SIG-M5 (cell line): ENCODE measurements at places on chromosomes 13 and 19.
A peak's percentile ranks its signal among the peaks of the same experiment; 100 is the strongest.

DNA sequence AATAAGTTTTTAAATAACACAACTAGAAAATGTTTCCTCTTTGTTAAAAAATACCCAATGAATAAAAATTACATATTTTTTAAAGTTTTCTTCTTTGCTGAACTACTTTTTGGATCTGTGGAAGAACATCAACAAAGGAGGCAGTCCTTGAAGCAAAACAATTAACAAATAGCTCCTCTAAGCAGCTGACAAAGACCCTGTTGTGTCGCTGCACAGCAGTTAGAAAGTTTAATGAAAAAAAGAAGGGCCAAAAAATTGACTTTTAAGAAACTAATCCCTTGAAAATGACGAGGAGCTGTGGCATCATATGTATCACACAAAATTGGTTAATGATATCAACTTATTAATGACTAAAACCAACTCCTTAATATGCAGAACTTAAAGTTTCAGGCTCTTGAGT, 72.1 kb downstream of the SLITRK1 start:
- DNase-seq = no peak

DNA sequence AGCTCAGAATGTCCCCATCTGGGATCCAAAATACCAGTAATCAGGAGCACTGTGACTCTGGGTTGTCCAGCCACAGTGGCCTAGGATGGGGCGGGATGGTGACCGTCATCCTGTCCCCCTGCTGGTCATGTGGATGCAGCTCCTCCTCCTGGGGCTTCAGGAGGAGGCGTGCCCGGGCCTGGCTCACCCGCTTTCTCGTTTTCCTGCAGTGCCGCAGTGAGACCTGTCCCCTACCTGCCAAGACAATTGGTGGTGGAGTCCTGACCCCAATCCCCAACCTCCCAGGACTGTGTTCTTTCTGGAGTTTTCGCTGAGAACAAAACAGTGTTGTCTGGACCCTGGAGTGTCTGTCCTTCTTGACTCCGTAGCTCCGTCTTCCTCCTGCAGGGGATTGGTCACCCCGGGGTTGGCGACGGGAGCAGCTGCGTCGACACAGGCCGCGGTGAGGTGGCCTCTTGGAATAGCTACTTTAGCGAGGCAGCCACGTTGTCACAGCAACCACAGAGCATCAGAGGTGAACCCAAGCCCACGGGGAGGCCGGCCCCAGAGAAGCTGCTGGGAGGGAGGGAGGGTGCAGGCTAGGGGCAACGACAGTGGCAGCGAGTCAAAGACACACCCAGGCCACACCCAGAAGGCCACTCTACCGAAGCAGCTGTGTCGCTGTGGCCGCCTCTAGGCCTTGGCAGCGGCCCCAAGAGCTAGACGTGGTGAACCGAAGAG, 10.2 kb upstream of the EMC10 start:
- no peak for DNase-seq

GRCh38 chr19:18319591-18320135, 3.2 kb downstream of the LSM4 start:
- DNase-seq = no peak

DNA sequence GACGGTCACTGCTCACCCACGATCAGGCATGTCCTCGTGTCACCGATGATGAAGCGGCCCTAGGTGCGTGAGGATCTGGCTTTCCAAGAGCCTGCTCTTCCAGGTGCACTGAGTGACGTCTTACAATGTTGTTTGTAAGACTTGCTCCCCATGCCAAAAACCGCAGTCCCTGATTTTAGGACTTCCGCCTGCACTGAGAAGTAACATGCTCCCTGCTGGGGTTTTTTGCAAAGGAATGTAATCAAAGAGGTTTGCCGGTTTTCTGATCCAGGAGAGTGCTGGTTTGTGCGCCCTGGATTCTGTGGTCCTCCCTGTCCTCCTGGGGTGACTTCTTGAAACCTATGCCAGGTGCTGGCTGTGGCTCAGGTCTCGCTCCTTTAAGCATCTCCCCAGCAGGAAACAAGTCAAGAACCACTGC, 38.8 kb downstream of the MYO9B start:
- no peak for DNase-seq

GRCh38 chr19:28257396-28257795, 955.6 kb downstream of the UQCRFS1 start:
- no peak for DNase-seq

GRCh38 chr19:56976995-56977906, 136.7 kb upstream of the PEG3 start:
- no peak for DNase-seq

DNA sequence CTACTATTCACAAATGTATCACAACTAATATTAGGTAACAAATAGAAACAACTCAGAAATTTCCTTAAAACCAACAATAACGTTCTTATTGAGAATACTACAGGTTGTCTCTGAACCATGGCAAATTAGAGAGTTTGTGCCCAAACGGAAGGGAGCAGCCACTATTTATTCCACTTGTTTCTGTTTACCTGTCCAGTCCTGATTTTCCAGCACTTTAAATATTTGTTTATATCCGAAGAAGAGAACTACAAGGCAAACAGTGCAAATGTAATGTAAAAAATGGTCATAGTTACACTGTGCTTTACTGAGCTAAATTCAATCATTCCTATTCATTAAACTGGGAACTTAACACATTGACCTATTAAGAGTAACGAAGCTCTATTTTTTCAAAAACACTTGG, 9.2 kb downstream of the SUCLA2 start:
- DNase-seq = no peak

- no peak for DNase-seq
Measured at GRCh38 chr13:109235901-109236300, 550.5 kb downstream of the IRS2 start.

DNA sequence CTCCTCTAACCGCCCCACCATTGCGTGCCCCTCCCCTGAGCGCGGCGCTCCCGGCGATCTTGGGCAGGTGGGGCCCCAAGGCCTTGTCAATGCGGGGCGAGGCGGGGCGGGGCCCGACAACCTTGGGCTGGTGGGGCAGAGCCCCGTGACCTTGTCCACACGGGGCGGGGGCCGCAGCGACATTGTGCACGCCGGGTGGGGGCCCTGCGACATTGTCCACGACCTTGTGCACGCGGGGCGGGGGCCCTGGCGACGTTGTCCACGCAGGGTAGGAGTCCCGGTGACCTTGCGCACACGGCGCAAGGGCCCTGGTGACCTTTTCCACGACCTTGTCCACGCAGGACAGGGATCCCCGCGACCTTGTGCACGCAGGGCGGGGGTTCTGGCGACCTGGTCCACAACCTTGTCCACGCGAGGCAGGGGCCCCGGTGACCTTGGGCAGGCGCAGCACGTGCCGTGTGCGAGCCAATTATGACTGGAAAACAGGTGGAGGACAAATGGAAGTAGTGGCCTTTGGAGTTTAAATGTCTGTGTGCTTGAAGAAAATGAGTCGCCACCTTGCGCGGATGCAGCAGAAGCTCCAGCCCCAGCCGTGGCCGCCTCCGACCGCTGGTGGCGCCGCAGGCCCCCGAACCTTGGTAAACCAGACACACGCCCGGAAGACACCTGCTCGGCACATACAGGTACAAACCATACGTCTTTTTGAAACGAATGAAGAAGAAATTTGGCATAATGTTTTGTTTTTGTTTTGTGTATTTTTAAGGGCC, 62.6 kb downstream of the LATS2 start:
- no peak for DNase-seq

DNA sequence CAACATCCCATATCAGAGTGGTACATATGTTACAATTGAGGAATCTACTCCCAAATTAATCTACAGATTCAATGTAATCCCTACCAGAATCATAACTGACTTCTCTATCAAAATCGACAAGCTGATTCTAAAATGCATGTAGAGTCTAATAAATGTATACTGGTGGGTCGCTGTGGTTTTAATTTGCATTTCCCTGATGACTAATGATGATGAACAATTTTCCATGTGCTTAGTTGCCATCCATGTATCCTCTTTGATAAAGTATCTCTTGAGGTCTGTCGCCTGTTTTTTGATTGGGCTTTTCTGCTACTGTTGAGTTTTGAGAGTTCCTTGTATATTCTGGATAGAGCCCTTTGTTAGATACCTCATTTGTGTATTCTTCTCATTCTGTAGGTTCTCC, 43.8 kb downstream of the KLF12 start:
- DNase-seq = no peak

DNA sequence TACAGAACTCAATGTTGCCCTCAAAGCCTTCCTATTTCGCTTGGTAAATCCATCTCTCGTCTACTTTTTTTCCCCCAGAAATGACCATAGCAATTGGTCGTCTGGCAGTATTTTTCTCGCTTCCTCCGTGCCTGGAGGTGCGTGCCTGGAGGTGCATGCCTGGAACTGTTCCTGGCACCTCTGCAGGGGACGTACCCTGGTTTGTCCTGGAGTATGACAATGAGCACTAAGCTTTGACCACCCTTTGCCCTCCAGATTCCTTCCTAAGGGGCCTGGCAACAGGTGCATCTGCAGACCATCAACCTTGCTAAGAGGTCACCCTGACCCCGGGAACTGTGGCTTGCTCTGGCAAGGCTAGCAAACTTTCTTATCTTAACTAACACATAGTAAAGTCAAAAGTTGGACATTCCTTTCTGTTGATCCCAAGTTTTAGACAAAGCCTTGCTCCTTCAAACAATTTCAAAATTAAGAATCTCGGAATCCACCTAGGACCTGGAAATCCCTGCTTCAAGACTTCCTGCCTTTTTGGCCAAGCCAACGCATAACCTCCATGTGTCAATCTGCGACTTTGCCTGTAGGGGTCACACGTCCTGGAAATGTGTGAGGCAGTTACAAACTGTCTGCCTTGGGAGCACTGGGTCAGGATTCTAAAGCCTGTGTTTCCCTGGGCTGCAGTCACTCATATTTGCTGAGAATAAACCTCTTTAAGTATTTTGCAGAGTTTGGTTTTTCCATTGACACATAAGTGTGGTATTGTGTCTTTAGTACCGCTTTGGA, 28.8 kb upstream of the TUBGCP3 start:
- no peak for DNase-seq

GRCh38 chr13:27497563-27498230, 47.3 kb upstream of the MTIF3 start:
- no peak for DNase-seq

DNA sequence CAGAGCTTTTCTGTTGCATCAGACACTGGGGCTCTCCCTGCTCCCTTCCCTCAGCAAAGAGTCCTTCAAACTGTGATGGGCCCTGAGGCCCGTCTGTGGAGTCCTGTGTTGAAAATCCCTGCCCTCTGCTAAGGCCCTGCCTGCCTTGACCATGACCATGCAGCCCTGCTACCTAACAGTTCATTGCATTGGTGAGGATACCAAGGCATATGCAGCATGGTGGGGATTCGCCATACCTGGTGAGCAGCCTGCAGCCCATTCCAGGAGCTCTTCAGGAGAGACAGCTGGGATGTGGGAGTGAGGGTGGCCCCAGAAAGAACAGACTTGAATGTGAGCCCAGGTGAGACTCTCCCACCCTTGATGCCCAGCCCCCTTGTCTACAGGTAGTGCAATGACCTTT, 70.6 kb upstream of the GSX1 start:
- no peak for DNase-seq

DNA sequence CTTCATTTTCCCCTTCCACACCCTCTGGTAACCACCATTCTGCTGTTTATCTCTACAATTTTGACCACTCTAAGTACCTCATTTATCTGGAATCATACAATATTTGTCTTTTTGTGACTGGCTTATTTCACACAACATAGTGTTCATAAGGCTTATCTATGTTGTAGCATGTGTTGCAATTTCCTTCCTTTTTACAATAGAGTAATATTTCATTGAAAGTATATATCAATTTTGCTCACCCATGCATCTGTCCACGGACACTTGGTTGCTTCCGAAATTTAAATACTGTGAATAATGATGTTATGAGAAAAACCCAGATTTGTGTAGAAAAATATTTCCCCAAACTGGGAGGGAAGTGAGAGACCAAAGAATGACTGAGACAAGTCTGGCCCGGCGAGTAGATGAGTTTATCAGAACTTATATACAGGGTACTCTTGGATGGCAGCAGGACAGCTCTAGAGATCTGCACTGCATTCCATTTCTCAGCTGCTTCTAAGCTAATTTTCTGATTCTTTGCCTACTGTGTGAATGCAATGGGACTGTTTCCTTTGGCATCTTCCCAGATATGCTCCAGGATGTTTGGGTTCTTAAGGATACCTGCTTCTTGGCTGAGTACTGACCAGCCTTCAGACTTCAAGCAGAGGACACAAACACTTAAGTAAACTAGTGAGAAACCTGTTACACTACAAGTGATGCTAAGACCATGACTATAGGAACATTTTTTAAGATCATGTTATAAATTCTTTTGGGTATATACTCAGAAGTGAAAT, 834.0 kb upstream of the PCDH9 start:
- no peak for DNase-seq

GRCh38 chr13:56528040-56528790, 612.5 kb upstream of the PRR20A start:
- DNase-seq = no peak

DNA sequence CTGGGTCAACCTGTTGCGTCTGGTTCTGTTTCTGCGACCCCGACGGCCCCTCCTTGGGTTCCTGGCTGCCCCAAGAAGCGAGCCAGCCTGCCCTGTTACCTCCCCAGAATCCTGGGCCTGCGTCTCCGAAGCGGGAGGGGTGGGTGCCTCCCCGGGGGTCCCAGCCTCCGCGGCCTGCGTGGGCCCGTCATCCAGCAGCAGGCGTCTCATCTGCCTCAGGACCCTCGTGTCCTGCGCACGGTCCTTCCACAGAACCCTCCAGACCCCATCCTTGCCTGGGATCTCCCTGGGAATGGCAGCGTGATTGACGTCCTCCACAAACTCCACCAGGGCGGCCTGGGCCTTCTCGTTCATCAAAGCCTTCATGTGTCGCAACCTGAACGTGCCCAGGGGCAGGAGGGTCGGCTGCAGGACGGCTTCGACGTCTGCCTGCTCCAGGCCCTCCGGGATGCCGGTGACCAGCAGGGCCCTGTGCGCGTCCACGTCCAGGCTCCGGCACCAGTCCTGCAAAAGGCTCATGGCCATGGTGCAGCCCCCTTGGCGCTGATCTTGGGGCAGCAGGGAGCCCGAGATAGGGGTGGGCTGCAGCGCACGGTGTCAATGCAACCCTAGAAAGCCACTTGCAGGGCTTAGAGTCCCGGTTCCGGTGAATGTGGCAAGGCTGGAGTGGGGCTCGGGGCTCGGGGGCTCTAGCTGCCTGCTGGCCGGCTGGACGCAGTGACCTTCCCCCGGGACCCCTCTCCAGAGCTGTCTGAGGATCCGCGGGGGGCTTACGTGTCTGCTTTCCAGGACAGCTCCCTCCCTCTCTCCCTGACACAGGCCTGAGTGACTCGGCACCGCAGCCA, 504 bp downstream of the PNMA8B start:
- DNase-seq = no peak

- no peak for DNase-seq
Measured at GRCh38 chr13:39283072-39283471, 244.8 kb downstream of the NHLRC3 start.

- no peak for DNase-seq
Measured at GRCh38 chr19:55452749-55453346, 8.6 kb downstream of the ISOC2 start.

GRCh38 chr19:19405971-19406877, 749 bp downstream of the GATAD2A start:
- DNase-seq = no peak

GRCh38 chr13:86572115-86572514, 772.9 kb upstream of the SLITRK6 start:
- DNase-seq = peak; percentile 21

GRCh38 chr13:49444524-49445395, 686 bp downstream of the SETDB2 start:
- DNase-seq = peak; percentile 91

GRCh38 chr19:7013678-7014077, 7.6 kb downstream of the MBD3L2B start:
- no peak for DNase-seq
